ENCODE measurements at places on chromosomes 3 and 15. TPM values are rescaled to one million over a fixed set of nuclear protein-coding genes. Genes with fewer than 3 reads are reported as not detected.

Gene FBXL22
- 0.69 TPM for total RNA-seq

Gene PLA2G4B
- total RNA-seq: 6.9 TPM

Gene COL8A1
- not detected for total RNA-seq

Gene CLSTN2
- not detected for total RNA-seq

Gene ANXA2
- total RNA-seq: 80.2 TPM

Gene DCUN1D1
- 52.9 TPM for total RNA-seq

Gene GOLGA6L4
- 1.0 TPM for total RNA-seq

Gene SLC28A1
- not detected for total RNA-seq

All from activated CD4-positive, alpha-beta T cell treated with anti-CD3 and anti-CD28 coated beads for 36 hours (primary cell).